Liver (tissue), 10 donors: ENCODE measurements at places on chromosomes 2 and 18.

DNA sequence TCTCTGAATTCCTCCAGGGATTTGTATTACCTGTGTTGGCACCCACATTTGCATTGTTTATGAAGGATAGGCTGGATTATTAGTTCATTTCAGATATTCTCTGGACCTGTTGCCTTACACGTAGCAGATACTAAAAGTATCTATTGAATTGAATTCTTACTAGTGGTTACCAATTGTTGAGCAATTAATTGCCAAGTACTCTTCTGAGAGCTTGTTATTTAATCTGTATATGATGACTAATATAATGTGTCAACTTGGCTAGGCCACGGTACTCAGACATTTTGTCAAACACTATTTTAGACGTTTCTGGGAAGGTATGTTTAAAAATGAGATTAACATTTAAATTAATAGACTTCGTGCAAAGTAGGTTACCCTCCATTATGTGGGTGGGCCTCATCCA is 2.5 kb upstream of the SPP2 start:
- no peak for DNase-seq

- DNase-seq, result no peak
Measured at GRCh38 chr2:147646818-147647468, 197.9 kb upstream of the ACVR2A start.

GRCh38 chr2:171100370-171100769 is 60.3 kb downstream of the TLK1 start:
- no peak for DNase-seq

GRCh38 chr2:8065191-8065590 is 616.7 kb upstream of the ID2 start:
- DNase-seq, result no peak
